Stimulated activated CD8-positive, alpha-beta memory T cell treated with anti-CD3 and anti-CD28 coated beads, Interleukin-7, amount 100 ng/mL, for 1 hour (primary cell): ENCODE measurements at places on chromosomes 5 and 9.

- no peak for DNase-seq
Measured at GRCh38 chr9:33453286-33453860, 6.0 kb upstream of the AQP3 start.

- no peak for DNase-seq
Measured at GRCh38 chr5:145768863-145769262, 66.3 kb downstream of the PRELID2 start.

DNA sequence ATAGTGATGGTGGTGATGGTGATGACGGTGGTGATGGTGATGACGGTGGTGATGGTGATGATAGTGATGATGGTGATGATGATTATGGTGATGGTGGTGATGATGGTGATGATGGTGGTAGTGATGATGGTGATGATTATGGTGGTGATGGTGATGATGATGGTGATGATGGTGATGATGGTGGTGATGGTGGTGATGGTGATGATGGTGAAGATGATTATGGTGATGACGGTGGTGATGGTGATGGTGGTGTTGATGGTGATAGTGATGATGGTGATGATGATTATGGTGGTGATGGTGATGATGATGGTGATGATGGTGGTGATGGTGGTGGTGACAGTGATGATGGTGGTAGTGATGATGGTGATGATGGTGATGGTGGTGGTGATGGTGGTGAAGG is 149.2 kb upstream of the IRX1 start:
- DNase-seq: no peak

DNA sequence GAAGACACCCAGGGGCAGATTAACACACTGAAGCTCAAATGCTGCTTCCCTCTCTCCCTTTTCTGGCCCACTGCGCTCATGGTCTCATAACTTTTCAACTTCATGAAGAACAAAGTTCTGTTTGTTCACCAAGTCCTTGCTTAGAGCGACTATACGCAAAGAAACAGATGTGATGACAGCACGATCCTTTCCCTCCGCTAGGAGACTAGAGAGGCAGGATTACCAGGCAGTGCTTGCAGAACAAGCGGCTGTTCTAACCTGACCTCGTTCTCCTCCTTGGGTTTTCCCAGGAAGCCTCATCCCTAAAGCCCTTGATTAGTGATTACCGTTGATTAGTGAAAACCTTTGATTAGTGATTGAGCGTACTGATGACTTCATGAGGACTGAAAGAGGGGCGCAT is 649.9 kb downstream of the IRX1 start:
- no peak for DNase-seq

DNA sequence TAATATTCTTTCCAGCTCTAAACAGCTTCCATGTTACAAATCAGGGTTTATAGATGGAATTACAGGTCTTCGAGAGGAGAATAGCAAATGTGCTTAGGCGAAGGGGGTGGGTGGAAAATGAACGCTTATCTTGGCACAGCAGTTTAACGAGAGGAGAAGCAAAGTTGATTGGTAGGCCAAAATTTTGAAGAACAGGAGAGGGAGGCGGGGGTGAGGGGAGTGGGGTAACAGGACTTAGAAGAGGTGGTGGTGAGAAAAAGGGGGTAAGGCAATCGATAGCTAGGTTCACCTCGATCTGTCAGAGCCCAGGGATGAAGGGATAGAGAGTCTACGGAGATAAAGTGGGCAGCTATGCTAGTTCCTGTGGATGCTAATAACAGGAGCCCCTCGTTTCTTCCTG is 764 bp downstream of the ANKRA2 start:
- DNase-seq: no peak

GRCh38 chr5:176595386-176595943 is 14.5 kb downstream of the GPRIN1 start:
- DNase-seq: no peak

DNA sequence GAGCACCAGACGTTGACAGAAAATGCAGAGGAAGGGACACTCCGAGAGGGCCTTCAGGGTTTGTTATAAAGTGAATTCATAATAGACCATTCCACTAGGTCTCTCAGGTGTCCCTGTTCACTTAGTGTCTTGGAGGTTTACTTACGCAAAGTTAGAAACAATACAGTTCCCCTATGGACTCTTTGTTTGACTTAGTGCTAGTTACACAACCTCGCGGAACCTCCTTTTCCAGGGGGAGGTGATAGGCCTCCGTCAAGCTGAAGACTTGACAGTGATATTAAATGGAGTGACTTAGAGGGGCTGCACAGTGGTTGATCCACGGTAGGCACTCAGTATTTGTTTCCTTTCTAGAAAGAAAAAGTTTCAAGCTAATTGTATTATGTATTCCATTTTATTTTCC is 1.3 kb downstream of the CCT5 start:
- no peak for DNase-seq

- DNase-seq: peak; percentile 29
Measured at GRCh38 chr5:50962934-50963872, 296.8 kb downstream of the PARP8 start.

DNA sequence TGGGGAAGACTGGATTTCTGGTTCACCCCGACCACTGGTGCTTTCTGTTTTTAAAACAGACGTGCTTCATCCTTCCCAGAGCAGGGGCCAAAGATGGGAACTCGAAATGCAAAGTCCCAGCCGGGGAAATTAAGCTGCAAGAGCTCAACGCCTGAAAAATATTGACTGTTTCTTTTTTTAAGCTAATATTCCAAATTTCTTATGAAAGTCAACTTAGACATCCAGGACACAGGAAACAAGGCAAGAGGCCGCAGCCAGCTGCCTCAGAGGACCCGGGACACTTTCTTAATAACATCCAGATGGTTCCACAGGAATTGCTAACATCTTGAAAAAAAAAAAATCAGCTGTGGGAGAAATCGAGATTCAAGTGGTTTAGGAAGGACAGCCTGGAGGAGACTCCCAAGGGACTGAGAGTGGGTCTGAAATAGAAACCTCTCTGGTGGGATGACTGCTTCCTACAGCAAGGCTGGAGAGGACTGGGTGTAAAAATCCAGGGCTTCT is 144.9 kb downstream of the FGF1 start:
- no peak for DNase-seq

DNA sequence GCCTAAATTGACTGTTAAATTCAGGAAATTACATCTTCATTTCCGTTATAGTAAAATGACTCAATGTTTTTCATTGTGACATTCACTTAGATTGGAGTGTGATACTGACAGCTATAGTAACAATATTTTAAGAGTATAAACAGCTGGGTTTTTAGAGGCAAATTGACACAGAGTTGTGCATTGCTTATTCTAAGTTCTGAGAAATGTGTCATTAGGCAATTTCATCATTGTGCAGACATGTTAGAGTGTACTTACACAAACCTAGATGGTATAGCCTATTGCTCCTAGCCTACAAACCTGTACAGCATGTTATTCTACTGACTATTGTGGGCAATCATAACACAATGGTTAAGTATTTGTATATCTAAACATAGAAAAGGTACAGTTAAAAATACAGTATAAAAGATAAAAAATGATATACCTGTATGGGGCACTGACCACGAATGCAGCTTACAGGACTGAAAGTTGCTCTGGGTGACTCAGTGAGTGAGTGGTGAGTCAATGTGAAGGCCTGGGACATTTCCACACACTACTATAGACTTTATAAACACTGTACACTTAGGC is 132.7 kb downstream of the PDE4D start:
- DNase-seq: no peak

DNA sequence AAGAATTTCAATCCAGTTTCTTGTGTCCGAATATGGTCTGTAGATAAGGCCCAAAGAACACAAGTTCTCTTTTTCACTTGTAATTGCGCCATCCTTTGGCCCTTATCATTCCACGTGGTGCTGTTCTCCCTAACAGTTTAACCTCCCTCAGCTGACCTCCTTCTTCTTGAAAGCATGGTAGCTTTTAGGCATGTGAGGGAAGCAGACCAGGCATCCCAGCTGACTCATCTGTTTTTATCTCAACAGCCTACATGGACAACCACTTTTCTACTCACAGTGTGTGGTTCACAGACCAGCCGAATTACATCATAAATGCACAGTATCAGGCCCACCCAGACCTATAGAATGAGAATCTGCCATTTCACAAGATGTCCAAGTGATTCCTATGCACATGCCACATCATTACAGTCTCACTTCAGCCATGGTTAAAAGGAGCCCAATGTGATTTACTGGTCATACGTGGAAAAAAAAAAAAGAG is 26.9 kb upstream of the PLIN2 start:
- DNase-seq: no peak

DNA sequence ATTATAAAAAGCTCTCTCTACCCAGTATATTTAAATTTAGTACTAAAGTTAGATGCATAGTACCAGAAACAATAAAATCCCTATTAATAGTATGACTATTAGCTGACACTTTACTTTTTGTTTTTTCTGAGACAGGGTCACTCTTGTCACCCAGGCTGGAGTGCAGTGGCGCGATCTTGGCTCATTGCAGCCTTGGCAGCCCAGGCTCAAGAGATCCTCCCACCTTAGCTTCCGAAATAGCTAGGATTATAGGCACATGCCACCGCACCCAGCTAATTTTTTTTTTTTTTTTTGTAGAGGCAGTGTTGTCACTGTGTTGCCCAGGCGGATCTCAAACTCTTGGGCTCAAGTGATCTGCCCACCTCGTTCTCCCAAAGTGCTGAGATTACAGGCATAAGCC is 8.0 kb downstream of the CCNG1 start:
- DNase-seq: no peak

DNA sequence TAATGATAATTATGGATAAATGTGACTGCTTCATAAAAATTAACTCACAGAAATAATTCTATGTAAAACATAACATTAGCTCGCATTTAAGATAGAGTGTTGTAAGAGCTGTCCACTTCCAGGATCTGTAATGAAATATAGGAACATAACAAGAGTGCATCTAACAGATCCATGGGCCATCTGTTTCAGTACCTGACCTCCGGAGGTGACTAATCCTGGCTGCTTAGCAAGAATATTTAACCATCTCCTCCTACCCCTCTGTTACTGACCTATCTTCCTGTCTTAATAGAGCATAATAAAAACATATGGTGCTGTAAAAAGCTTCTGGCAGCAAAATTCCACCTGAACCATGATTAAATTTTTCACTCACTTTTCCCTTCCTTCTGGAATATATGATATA is 7.1 kb downstream of the PLCXD3 start:
- no peak for DNase-seq

- DNase-seq: no peak
Measured at GRCh38 chr5:50964746-50965653, 298.6 kb downstream of the PARP8 start.

DNA sequence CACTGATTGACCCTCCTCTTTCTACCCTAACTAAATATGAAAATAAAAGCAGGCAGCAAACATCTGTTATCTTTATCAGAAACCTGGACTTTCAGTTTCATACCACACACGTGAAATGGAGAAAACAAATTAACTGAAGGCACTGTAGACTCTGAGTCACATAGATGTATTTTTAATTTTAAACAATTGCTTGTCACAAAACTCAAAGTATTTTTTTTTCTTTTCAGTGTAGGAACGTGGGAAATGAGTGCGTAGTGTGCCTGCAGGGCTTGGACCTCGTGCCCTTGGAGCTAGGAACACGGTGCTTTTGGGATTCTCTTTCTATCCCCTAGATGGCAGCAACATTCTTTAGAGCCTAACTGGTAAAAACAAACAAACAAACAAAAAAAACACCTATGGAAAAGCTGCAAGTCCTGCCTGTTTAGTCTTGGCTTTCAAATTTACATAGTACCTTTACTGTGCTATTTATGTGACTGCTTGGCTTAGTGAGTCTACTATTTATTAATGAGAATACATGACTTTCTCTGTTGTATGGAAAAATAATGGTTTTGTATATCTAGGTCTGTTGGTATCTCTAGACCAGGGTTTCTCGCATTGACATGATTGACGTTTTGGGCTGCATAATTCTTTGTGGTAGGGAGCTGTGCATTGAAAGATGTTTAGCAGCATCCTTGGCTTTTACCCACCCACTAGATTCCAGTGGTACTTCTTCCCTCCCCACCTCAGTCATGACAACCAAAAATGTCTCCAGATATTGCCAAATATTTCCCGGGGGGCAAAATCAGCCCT is 16.8 kb upstream of the ACTBL2 start:
- no peak for DNase-seq

DNA sequence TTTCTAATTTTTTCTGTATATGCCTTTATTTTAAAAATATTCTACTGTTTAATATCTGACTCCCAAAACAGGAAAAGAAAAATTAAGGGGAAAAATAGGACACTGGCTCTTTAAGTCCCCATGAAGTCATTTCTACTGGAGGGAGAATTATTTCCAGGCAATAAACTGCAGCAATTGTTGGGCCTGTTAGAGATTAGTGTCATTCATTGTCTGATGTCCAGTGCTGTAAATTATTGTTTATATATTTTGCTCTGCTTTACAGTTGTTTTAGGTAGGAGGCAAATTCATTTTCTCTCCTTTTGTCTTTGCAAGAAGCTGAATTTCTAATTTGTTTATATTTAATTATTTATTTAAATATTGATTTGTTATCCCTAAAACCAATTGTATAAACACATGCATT is 906.0 kb upstream of the CDH10 start:
- DNase-seq: no peak

- DNase-seq: no peak
Measured at GRCh38 chr5:111271885-111272284, 47.7 kb downstream of the CAMK4 start.

DNA sequence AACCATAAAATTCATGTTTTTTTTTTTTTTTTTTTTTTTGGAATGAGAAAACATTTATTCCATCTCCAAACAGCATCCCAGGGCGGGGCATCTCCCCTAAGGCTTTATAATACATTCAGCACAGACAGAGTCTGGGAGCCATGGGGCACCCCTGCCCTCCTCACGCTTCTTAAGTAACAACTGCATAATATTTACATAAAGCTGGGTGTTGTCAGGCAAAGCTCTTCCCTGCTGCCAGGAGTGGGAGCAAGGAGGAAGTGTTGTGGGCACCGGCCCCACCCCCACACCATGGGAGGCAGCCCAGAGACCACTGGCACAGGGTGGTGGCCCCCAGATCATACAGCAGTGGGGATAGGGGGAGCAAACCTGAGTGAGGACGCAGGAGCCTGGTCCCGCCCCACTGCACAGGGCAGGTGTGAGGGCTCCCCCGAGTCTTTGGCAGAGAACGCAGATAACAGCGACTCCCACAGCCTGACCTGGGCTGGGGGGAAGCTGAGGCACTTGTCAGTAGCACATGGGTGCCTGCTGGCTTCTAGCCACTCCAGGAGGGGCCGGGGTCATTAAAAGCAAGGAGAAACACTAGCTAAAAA is 86.1 kb upstream of the CEP78 start:
- no peak for DNase-seq

DNA sequence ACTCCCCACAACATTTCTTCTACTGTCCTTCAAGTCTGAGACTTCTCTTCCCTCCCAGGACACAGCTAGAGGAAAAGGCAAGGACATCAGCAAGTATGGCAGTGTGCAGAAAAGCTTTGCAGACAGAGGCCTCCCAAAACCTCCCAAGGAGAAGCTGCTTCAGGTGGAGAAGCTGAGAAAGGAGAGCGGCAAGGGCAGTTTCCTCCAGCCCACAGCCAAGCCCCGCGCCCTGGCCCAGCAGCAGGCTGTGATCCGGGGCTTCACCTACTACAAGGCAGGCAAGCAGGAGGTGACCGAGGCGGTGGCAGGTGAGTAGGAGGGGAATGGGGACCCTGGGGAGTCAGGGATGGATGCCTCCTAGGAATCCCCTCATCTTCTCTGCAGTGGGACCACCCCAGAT is 24.4 kb downstream of the OLFML2A start:
- no peak for DNase-seq

- DNase-seq: no peak
Measured at GRCh38 chr5:8634219-8634618, 765.3 kb downstream of the MTRR start.

GRCh38 chr5:74146796-74147195 is 493.7 kb downstream of the ENC1 start:
- no peak for DNase-seq
